ENCODE measurements at places on chromosomes 2 and 18. TPM values are rescaled to one million over a fixed set of nuclear protein-coding genes. Genes with fewer than 3 reads are reported as not detected.

- no peak for DNase-seq
Observed at GRCh38 chr2:202870431-202871299, 901 bp downstream of the ICA1L start.

- DNase-seq, result no peak
Observed at GRCh38 chr2:201904538-201905420, 98.4 kb downstream of the CDK15 start.

Gene TWSG1
- total RNA-seq, result 116 TPM

- DNase-seq, result no peak
Observed at GRCh38 chr2:148560496-148560895, 84.1 kb upstream of the EPC2 start.

DNA sequence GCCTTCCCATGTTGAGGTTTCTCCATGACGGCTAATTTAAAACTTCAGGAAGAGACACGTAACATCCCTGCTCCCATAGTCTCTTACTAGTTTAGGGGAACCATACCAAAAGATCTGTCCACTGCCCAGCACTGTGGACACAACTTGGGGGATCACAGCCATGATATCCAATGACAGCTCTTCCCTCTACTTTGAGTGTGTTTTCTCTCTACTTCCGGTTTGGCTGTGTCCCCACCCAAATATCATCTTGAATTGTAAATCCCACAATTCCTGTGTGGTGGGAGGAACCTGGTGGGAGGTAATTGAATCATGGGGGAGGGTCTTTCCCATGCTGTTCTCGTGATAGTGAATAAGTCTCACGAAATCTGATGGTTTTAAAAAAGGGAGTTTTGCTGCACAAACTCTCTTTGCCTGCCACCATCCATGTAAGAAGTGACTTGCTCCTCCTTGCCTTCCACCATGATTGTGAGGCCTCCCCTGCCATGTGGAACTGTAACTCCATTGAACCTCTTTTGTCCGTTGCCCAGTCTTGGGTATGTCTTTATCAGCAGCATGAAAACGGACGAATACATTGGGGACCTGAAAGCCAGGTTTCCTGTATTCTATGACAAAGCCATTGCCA is 1.6 kb upstream of the MGAT4A start:
- no peak for DNase-seq

- no peak for DNase-seq
Observed at GRCh38 chr18:37812961-37813360, 247.4 kb upstream of the CELF4 start.

- no peak for DNase-seq
Observed at GRCh38 chr2:223047260-223047761, 4.7 kb upstream of the KCNE4 start.

Gene MAP3K19
- not detected for total RNA-seq

Gene LOXL3
- total RNA-seq, result 1.8 TPM

Gene GAREM1
- 0.40 TPM for total RNA-seq
